ENCODE measurements at places on chromosomes 3 and 15.

GRCh38 chr3:55615694-55616295 lies 128.7 kb upstream of the WNT5A start:
- no peak for DNase-seq

DNA sequence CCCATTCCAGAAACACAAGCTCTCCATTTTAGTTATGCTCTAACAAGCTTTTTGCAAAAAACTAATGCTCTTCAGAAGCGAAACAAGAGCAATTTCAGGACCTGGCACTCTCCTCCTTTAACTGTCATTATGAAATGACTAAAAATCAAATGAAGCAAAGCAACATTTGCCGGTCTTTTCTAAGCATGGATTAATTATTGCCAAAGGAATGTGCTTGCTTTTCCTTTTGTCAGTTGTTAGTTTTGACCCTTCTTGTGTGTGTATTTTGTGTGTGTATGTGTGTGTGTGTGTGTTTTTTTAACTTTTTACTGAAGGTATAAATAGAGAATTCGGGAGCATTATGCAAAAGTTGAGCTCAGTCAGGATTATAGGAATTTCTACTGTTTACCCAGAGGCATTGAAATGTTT lies 509.1 kb downstream of the TUSC7 start:
- peak; percentile 22 for DNase-seq

DNA sequence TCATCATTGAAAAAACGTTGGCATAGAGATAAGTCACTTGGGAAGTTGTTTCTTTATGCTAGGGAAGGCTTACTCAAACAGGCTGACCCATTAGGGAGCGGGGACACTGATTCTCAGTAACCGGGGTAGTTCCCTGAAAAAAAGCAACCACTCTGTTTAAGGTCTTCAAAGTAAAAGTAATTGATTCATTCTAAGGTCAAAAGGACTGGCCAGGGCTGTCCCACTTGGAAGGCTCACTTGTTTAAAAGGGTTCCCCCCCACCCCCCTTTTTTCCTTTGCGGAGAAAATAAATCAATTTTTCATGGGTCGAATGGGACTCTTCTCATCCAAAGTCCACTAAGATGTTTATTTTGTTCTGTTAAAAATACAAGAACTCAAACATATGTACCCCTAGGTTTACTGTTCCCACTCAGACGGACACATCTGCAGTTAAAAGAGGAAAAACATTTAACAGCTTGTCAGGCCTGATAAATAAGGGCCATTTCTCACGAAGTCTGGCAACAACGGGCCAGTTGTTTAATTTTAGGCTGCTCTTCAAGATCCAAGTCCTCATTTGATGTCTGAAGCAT lies 53.0 kb downstream of the ARHGEF3 start:
- no peak for DNase-seq

- peak; percentile 51 for DNase-seq
These were observed 691.5 kb upstream of the ARPP21 start for GRCh38 chr3:34947834-34948233.

- DNase-seq = no peak
These were observed 1083.7 kb upstream of the CFAP20DC start for GRCh38 chr3:60133269-60134162.

GRCh38 chr3:31247850-31248562 lies 284.7 kb upstream of the STT3B start:
- peak; percentile 38 for DNase-seq

- no peak for DNase-seq
These were observed 604 bp upstream of the MED12L start for GRCh38 chr3:151084893-151085226.

GRCh38 chr3:16936233-16936632 lies 51.5 kb downstream of the PLCL2 start:
- no peak for DNase-seq

- no peak for DNase-seq
These were observed 7.3 kb downstream of the DCUN1D1 start for GRCh38 chr3:182973047-182973446.

- DNase-seq = no peak
These were observed 91.5 kb downstream of the IL1RAP start for GRCh38 chr3:190605385-190605784.

DNA sequence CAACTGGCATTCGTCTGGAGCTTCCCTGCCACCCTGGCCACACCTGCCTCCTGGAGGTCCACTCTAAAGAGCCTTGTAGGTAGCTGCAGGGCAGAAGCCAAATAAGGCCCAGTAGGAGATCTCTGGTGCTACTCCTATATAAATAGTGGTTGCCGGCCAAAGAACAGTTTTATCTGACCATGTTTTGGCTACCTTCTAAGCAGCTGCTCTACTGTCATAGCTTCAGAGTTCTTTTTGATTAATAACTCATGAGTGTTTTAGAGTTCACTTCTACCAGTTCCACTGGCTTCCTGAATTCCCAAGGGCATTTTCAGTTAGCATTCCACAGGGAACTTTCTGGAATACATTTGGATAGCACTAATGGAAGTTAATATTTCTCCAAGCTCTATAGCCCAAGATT lies 154.6 kb downstream of the B3GALNT1 start:
- no peak for DNase-seq

DNA sequence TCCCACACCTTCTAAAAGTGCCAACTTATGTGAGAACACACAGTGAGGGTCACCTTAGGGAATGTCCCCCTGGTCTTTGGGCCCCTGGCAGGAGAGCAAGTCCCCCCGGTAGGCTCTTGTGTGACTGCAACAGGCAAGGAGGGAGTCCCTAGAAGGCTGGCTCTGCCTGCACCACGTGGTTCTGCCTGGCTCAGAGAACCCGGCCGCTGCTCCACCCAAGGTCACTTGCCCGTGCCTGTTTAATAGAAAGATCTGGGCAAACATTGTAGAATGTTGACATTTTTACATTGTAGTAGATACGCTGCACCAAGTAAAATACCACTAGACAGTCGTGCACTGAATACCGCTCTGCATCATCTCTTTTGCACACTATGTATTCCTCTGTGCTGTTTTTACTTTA lies 21.9 kb downstream of the GABRA5 start:
- DNase-seq = no peak

DNA sequence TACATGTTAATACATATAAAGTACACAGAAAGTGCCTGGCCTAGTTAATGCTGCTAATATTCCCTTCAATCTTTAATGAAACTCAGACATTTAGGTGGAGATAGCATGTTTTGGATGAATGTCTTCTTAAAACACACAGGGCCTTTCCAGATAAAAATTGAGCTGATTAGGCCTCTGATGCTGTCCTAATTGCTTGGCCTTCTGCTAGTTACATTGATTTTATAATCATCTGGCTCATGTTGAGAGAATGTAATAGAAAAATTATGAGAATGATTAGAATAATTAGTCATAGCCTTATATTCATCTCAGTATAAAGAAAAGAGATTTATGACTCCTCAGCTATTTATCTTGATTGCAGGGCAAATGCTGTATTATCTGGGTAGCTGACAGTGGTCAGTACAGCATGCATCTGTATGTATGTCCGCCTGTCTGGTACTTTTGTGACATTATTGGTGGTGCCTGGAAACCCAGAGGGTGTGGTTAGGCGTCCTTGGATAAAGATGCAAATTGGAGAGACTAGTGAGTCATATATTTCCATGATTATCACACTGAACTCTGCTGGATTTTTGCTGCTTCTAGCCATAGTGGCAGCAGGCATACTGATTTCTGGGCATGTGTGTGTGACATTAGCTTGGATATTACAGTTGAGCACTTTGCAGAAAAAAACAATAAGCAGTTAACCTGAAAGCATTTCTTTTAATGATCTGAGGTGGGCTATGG lies 120.8 kb downstream of the FEZF2 start:
- DNase-seq = no peak

GRCh38 chr15:50162969-50163718 lies 18.9 kb upstream of the SLC27A2 start:
- DNase-seq = peak; percentile 77

GRCh38 chr15:101201411-101202174 lies 50.3 kb downstream of the CHSY1 start:
- peak; percentile 96 for DNase-seq

DNA sequence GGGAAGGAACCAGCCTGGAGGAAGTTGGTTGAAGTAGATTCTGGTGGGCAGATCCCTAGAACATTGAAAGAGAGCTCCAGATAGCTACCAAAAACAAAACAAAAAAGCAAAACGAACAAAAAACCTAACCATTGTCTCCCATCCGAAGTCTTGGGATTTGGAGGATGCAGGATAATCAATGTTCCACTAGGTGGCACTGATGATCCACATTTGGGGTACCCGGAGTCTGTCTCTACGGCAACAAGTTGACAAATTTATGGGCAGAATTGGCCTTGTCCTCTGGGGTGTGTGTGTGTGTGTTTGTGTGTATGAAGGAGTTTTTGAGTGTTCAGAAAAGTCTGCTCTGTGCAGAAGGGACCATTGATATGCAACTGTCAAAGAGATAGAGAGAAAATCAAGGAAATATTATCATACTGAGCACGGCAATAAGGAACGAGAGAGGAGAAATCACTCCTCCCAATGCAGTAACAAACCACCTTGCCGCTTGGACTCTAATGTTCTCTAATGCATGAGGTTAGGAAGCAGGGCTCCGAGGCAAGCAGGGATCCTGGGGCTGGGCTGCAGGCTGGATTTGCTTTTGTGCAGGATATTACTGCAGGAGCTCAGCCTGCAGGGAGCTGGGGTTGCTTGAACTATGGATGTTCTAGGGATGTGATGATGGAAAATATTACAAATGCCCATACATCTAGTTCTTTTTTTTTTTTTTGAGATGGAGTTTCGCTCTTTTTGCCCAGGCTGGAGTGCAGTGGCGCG lies 59.8 kb upstream of the KLHL25 start:
- peak; percentile 55 for DNase-seq

DNA sequence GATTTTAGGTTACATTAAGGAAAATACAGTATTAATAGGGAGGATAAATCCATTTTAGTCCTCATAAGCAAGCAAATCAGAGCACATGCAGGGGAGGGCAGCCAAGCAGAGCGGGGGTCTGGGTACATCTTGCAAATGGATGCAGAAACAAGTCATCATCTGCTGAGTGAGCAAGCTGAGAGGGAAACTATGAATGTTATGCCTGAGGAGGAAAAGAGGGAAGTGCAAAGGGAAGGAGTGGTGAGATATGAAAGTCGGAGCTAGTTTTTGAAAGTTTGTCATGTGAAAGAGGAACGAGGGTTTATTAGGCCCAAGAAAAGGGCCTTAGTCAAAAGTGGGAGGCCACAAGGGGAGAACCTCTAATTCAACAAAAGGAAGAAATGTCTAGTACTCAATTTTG lies 15.4 kb downstream of the PTX3 start:
- DNase-seq = no peak

GRCh38 chr3:57974796-57975388 lies 33.3 kb upstream of the FLNB start:
- DNase-seq = peak; percentile 96

DNA sequence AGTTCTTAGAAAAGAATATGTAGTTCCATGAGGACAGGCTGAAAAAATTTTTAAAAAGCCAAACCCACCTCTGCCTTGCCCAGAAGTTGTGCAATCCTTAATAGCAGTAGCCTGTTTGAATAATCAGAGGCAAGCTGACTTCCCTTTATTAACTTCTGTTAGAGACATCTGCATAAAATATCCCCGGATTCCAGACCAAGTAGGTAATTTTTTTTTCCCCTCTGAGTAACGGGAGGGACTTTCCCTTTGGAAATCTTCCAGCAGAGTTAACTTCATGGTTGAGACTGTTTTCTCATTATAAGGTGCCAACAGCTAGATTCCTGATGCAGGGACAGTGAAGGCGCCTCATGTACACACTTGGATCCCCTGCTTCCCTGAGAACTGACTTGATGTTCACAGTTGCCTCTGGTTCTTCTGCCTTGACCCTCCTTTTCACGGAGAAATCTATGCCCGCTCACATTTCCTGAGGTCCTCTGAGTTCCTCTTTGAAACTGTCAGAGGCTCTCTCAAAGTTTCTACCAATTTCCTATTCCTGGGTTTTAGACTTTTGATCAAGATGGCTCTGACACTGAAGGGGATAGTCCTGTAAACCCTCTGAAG lies 227.6 kb upstream of the BHLHE40 start:
- peak; percentile 99 for DNase-seq

- DNase-seq = peak; percentile 55
These were observed 69.5 kb upstream of the KCNAB1 start for GRCh38 chr3:156050918-156051317.

DNA sequence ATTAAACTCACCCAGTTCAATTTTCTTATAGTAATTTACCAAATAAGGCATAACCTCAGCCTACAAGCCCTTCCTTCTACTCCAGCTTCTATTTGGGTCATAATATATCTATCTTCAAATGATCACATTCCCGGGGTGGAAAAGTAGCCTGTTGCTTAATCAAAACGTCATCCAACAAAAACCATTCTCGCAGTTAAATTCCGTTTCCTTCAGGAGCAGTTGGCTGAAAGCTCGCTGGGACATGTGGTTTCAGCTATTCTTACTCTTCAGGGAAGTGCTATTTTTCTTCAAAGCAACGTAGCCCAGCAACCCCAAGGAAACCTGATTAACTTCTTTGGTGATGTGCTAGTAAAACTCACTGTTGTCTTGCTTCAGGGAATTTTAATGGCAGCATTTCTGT lies 59.6 kb downstream of the MAGI1 start:
- no peak for DNase-seq

- DNase-seq = no peak
These were observed 15.0 kb downstream of the DCBLD2 start for GRCh38 chr3:98886525-98886924.

DNA sequence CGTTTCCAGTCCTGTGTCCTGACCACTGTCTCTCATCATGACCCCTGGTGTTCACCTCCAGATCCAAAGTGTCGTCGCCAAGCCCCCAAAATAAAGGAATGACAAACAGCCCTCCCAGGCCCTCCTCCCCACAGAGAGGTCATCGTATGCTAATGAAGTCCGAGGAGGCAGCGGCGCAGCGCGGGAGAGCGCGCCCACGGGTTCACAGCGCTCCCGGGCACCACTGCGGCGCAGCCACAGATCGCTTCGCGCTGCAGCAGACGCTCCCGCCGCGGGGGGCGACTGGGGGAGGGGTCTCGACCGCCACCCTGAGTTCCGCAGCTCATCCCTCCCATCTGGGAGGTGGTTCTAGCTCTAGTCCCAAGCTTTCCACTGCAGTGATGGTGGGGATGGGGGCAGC lies 1.3 kb downstream of the DGKG start:
- DNase-seq = no peak

- DNase-seq = peak; percentile 16
These were observed 294.8 kb downstream of the MCTP2 start for GRCh38 chr15:94526071-94526689.

DNA sequence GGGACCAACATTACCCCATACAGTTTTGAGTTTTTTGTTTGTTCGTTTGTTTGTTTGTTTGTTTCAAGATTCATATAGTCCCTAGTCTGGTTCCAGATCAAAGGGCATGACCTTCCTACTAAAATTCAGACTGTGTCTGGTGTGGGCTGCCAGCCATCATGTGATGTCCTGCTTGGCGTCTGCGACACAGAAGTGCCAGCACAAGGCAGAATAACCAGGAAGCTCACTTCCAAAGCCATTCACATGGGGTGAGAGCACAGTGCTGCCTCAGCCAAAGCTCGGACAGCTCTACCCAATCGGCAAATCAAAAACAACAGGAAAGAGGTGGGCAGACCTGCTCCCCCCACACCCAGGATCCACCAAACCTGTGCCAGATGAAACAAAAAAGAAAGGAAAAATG lies 142.6 kb upstream of the THBS1 start:
- no peak for DNase-seq

DNA sequence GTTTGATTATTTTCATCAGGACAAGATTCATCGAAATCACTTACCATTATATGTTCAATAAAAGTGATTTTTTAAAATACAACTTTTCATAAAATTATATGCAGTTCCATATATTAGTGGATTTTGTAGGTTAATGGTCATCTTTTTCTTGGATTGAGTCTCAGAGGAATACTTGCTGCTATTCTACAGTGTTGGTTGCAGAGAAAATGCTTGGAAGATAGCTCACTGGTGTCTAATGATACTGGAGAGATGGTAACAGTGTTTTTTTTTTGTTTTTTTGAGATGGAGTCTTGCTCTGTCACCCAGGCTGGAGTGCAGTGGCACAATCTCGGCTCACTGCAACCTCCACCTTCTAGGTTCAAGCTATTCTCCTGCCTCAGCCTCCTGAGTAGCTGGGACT lies 143.3 kb downstream of the TCF12 start:
- DNase-seq = no peak

Measured in kidney tubule cell (primary cell).